ENCODE measurements at places on chromosomes 3 and 15. TPM values are rescaled to one million over a fixed set of nuclear protein-coding genes. Genes with fewer than 3 reads are reported as not detected.

The GRK7 gene
- total RNA-seq = 0.12 TPM

The NR1I2 gene
- not detected for total RNA-seq

The FAM81A gene
- 1.2 TPM for total RNA-seq

The SPINK8 gene
- total RNA-seq = not detected

The IDH3A gene
- 169 TPM for total RNA-seq

The SI gene
- not detected for total RNA-seq

The PLSCR2 gene
- not detected for total RNA-seq

The MAPKAPK3 gene
- total RNA-seq = 84.8 TPM

The RNF13 gene
- total RNA-seq = 48.0 TPM

The SPESP1 gene
- 0.50 TPM for total RNA-seq

The NANOGP8 gene
- total RNA-seq = not detected

The GOLGA8R gene
- 53.4 TPM for total RNA-seq

The ZNF80 gene
- 0.40 TPM for total RNA-seq

The ACAP2 gene
- total RNA-seq = 60.0 TPM

The PSTPIP1 gene
- 167 TPM for total RNA-seq

The WDR93 gene
- not detected for total RNA-seq

The SST gene
- not detected for total RNA-seq

The IL17RE gene
- total RNA-seq = 1.9 TPM

The HRG gene
- not detected for total RNA-seq

The AMT gene
- 6.0 TPM for total RNA-seq

The BOC gene
- total RNA-seq = 1.5 TPM

The CPN2 gene
- total RNA-seq = not detected

The GPR27 gene
- total RNA-seq = 4.5 TPM

The GALNT15 gene
- not detected for total RNA-seq

The MST1 gene
- 6.8 TPM for total RNA-seq

The SCAP gene
- total RNA-seq = 51.1 TPM

The PRSS50 gene
- not detected for total RNA-seq

The ARNT2 gene
- total RNA-seq = not detected

The LXN gene
- total RNA-seq = 3.8 TPM

The LMAN1L gene
- total RNA-seq = 3.4 TPM

The EPHB3 gene
- total RNA-seq = not detected

The CACNA2D3 gene
- total RNA-seq = not detected

The PYGO1 gene
- total RNA-seq = not detected

The MAGI1 gene
- not detected for total RNA-seq

The ACP3 gene
- not detected for total RNA-seq

The STARD9 gene
- total RNA-seq = 22.6 TPM

All from natural killer cell treated with Interleukin-12 subunit alpha and Interleukin-12 subunit beta and Interleukin-15 and Interleukin-18, amount 100 ng/mL, for 72 hours (primary cell).